Skeletal muscle tissue (tissue), 5 donors: ENCODE measurements at places on chromosomes 4 and X. TPM values are rescaled to one million over a fixed set of nuclear protein-coding genes. Genes with fewer than 3 reads are reported as not detected.

RADX gene
- 1.0 TPM for total RNA-seq

TMEM271 gene
- total RNA-seq = not detected

PGAM4 gene
- not detected for total RNA-seq

SRPK3 gene
- 85.1 TPM for total RNA-seq

TDO2 gene
- not detected for total RNA-seq

PNPLA4 gene
- 13.6 TPM for total RNA-seq

DEFB131A gene
- total RNA-seq = not detected

TLR6 gene
- total RNA-seq = 1.0 TPM

NLGN3 gene
- 1.0 TPM for total RNA-seq

PABPC1L2B gene
- not detected for total RNA-seq

CMC4 gene
- 6.8 TPM for total RNA-seq

PHOX2B gene
- total RNA-seq = not detected

KCNE5 gene
- total RNA-seq = 20.4 TPM

ZGRF1 gene
- 13.0 TPM for total RNA-seq

MSX1 gene
- 1.6 TPM for total RNA-seq

GPR50 gene
- not detected for total RNA-seq

EFNB1 gene
- total RNA-seq = 27.7 TPM

RBM47 gene
- 2.6 TPM for total RNA-seq

SLC9B1 gene
- 15.7 TPM for total RNA-seq

AKAP14 gene
- total RNA-seq = not detected

FHIP1A gene
- 15.1 TPM for total RNA-seq

KCTD8 gene
- total RNA-seq = not detected

CT45A10 gene
- not detected for total RNA-seq

HOPX gene
- 15.7 TPM for total RNA-seq

NUDT6 gene
- total RNA-seq = 9.9 TPM

PNMA6F gene
- total RNA-seq = not detected

ARX gene
- total RNA-seq = 0.52 TPM

NRK gene
- total RNA-seq = 134 TPM

EFHC2 gene
- total RNA-seq = under 0.01 TPM

NDUFB11 gene
- total RNA-seq = 75.2 TPM

CETN2 gene
- total RNA-seq = 22.4 TPM

SLITRK4 gene
- total RNA-seq = 2.1 TPM

CT45A1 gene
- not detected for total RNA-seq
